ENCODE measurements at places on chromosomes 2 and 18.
A peak's percentile ranks its signal among the peaks of the same experiment; 100 is the strongest.

GRCh38 chr2:181814057-181814491 is 77.5 kb upstream of the ITPRID2 start:
- peak; percentile 10 for DNase-seq

DNA sequence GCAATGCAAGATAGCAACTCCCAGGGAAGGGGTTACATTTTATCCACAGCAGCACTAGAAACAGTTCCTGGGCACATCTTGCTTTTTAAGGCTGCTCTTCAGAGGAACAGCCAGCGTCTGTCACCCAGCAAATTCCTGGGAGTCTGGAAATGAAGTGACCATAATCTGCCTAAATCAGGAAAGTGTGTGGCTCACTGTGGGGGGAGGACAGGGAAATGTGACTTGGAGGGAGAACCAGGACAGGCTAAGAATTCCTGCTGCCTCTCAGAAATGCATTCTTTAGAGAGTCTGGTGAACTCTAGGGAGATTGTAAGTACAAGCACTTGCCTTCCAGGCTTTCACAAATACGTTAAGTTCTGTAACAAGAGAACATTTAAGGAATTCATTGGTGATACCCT is 364.3 kb upstream of the SPHKAP start:
- DNase-seq, result no peak

DNA sequence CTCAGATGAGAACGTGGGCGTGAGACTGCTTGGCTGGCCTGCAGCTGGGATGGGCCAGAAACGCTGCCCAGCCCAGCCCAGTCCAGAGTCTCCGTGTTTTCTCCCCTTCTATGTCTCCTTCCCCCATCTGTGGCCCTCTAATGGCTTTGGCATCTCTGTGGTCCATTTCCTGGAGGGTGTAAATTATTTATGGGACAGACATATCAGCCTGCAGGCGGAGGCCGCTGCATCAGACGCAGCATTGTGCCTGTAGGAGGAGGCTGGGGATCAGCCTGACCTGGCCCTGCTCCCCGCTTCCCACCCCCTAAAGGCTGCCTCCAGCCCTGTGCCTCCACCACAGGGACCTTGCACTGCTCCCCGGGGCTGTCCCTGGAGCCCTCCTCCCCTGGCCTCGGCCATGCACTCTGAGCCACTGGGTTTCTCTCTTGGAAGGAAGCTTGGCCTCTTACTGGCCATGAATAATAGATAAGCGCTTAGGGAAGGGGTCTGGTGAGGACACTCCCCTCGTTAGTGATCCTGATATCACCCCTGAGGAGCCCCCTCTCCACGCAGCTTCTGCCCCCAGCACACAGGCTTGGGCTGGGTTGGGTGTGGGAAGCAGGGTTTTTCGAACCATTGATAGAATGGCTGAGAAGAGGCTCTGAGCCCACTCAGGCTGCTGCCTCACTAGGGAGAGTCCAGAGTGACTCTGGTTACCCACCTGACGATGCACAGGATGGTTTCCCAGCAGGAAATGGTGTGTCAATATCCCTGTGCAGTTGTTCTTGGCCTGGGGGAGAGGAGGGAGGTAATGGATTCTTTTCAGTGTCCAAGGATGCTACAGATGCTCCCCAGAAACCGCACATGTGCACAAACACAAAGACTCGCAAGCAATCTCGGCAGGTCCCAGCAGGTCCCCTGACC is 185.5 kb downstream of the MYCN start:
- DNase-seq, result no peak

DNA sequence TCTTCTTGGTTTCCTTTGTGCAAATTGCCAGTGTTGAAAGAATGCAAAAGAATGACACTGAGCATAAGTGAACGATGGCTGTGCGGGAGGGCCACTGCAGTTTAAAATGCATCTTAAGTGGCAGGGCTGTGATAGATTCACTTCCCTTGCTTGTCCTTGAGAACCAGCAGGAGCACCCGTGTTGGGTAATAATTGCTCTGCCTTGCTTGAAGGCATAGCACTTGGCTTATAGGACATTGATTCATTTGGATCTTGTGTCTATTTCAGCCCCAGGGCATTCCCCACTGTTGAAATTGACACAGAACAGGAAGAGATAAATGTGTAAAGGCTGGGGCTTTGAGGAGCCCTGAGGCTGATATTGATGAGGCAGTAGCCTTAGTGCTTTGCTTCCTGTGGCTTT is 1003.7 kb upstream of the GYPC start:
- peak; percentile 37 for DNase-seq

GRCh38 chr2:160613466-160614153 is 120.0 kb upstream of the RBMS1 start:
- DNase-seq, result peak; percentile 56

- DNase-seq, result no peak
These were observed 121.8 kb downstream of the SLC8A1 start for GRCh38 chr2:40330096-40330495.

GRCh38 chr2:24832073-24832461 is 38.8 kb downstream of the CENPO start:
- DNase-seq, result no peak

GRCh38 chr18:2612996-2613395 is 41.6 kb downstream of the NDC80 start:
- no peak for DNase-seq

- DNase-seq, result no peak
These were observed 320.1 kb downstream of the LRRTM1 start for GRCh38 chr2:79984476-79984875.

DNA sequence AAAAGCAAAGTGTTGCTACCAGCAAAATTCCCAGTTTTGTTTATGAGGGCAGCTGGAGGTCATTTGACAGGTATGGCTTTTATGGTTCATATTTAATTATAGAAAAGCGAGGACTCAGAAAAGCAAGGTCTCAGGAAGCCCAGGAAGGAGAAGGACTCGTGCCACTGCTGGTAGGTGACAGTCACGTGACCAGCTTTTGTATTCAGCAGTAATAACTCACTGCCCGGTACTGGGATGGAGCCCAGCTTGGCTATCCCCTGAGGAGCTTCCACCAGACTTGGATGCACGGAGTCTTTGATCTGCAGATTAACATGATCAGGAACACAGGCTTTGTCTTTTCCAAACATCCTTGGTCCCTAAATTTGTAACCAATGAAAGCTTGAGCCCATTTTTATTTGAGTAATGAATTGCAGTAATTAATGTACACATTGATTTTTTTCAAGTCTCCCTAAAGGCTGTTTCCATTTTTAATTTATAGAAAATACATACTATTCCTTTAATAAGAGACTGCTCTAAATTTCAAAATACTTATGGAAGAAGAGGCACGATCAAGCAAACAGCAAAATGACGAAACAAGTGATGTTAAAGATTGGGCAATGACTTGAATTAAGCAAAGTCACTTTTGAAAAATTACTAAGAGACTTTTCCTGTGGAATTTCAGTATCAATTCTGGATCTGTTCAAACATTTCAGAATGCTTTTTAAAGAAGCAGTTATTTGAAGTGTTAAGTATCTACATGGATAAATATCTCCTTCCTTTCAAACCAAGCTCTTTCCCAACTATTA is 251.7 kb upstream of the HNRNPA3 start:
- no peak for DNase-seq

DNA sequence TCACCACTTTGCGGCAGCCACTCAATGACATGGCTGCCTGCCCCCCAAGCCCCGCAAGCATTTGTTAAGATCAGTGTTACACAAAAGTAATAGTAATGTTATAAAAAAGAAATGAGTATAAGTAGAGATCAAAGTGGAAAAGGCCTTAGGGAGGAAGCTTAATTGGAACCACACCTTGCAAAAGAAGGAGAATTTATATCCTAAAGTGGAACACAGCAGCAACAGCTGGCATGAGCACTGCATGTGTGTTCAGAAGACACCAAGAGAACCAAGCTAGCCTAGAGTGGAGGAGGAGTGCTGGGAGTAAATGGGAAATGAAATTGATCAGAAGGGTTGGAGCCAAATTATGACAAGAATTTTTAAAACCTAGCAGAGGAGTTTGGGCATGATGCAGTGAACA is 73.1 kb upstream of the STK17B start:
- no peak for DNase-seq

- DNase-seq, result no peak
These were observed 364.6 kb downstream of the OSR1 start for GRCh38 chr2:18993756-18994338.

DNA sequence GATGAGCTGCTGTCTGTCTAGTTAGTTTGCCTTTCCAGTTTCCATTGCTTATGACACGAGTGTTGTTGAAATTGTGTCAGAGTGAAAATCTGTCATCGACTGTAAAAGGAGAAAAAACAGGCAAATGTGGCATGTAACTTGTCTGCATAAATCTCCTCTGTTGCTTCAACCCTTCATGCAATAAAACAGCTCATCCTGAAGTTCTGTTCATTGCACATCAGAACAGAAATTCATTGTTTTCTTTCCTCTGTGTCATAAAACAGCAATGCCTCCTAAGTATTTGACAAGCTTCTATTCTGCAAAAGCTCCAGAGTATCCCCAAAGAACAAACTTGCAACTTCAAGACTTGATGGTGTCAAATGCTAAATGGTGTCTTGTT is 432.1 kb downstream of the MEIS1 start:
- DNase-seq, result no peak

- no peak for DNase-seq
These were observed 28.9 kb downstream of the KCNF1 start for GRCh38 chr2:10940596-10940995.

- DNase-seq, result no peak
These were observed 86.9 kb downstream of the TRIB2 start for GRCh38 chr2:12803607-12804006.

DNA sequence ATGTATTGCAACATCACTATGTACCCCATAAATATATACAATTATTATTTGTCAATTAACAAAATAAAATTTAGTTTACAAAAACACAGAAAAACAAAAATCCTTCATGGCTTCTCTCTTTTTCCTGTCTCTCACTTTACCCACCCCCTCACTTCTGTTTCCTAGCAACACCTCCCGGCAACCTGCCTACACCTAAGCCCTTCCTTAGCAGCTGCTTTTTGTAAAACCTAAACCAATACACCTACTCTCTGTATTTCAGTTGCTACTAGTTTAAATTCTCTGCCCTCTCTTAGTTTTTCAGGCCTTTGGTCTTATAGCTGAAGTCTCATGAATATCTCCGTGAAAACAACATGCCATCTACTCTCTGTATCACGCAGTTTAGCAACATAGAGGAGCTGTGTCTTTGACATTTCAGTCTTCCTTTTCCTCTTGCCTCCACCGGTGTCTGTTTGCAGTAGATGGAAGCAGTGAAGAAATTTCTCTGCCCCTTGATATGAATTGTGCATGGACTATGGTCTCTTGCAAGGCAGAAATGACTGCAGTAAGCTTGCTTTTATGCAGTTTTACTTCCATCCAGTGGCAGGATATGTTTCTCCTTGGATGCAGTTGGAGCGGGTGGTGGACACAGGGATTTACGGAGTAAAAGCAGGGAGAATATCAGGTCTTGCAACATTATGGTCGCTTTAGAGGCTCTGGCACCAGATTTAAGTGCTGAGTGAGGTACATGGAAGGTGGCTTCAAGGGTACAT is 42.0 kb upstream of the ZDBF2 start:
- DNase-seq, result no peak

- no peak for DNase-seq
These were observed 18.7 kb upstream of the PUM2 start for GRCh38 chr2:20369366-20369765.

DNA sequence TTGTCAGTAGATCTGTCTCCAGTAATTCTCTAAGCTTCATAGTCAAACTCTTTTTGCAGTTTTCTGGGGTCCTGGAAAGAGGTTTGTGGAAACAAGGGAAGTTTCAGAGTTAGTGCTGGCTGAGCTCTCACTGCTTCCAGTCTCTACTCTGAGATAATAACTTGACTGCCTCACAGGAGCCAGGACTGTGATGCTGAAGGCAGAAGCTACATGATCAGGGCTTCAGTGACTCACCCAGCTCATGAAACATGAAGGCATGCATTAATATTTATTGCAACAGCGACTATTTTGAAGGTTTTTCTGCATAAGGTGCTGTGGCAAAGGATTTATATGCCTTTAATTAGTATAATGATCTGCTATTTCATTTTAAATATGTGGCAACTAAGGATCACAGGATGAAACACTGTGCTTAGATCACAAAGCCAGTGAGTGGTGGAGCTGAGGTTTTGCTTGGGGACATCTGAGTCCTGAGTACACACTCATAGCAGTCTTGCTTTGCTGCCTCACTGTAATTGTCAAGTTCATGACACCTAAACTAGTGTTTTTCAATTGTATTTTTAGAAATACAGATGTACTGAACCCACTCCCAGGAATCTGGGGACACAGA is 448.4 kb upstream of the GCFC2 start:
- DNase-seq, result no peak

DNA sequence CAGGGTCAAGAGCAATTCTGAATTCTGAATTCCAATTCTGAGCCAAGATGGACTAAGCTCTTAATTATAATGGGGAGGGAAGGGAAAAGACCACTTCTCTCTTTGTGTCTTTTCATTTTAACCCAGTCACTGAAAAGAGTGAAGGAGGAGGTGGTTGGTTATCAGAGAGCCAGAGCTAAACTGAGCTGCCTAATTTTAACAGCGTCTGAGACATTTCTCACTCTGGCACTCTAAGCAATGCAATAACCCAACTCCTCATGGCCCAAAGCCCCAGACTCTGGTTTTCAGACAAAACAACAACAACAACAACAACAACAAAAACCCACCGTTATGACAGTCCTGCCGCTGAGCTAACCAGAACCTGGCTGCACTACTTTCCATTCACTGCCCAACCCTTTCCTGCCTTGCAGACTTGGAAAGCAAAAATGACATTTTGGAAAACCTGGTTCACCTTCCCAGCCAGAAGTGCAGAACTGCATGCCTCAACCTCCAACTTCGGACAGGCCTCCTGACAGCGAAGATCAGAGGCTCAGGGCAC is 1.0 kb downstream of the CHST10 start:
- DNase-seq, result no peak

DNA sequence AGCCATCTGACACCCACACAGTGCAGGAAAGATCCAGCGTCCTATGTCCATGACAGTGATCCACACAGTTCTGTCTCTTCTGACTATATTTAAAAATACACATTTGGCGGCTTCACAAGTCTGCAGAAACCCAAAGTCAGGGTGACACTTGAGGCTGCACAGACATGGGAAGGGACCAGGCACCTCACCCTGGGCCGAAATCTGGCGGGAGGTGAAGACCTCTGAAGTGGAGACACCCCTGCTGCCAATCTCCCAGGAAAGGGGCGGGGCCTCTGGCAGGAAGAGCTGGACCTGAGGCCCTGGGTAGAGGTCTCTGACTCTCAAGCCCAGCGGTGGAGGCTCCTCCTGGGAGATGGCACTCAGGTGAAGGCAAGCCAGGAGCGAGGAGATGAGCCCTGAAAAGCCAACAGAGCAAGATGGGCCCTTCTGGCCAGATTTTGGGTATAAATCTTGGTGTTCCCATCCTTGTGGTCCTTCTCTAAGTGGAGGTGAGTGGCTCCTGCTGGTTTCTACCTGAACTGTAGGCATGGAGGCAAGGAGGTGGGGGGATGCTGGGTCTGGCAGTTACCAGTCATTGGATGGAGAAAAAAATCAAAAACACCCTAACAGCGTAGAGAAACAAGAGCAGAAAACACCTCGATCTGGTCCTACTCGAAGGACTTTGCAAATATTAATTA is 248.4 kb downstream of the HDAC4 start:
- no peak for DNase-seq

DNA sequence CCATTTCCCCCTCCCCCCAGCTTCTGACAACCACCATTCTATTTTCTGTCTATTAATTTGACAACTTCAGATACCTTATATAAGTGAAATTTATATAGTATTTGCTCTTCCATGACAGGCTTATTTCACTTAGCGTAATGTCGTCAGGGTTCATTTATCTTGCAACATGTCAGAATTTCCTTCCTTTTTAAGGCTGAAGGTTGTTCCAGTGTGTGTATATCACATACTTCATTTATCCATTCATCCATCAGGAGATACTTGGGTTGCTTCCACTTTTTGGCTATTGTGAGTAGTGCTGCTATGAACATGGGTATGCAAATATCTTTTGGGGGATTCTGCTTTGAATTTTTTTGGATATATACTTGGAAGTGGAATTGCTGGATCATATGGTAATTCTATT is 7.4 kb downstream of the BCL2L11 start:
- DNase-seq, result no peak

All from NB4 (cell line).